MG63 (cell line): ENCODE measurements at places on chromosomes 7 and 10.

GRCh38 chr10:105840288-105840770 is 1199.2 kb downstream of the SORCS3 start:
- DNase-seq, result no peak

DNA sequence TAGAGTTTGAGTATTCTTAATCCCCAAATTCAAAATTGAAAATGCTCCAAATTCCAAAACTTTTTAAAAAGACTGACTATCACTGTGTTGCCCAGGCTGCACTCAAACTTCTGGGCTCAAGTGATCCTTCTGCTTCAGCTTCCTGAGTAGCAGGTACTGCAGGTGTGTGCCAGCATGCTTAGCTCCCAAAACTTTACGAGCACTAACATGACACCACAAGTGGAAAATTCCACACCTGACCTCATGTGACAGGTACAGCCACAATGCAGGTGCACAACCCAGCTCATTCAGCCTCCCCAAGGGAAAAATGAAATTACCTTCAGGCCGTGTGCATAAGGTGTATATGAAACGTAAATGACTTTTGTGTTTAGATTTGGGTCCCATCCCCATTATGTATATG is 16.5 kb downstream of the CDC123 start:
- no peak for DNase-seq

DNA sequence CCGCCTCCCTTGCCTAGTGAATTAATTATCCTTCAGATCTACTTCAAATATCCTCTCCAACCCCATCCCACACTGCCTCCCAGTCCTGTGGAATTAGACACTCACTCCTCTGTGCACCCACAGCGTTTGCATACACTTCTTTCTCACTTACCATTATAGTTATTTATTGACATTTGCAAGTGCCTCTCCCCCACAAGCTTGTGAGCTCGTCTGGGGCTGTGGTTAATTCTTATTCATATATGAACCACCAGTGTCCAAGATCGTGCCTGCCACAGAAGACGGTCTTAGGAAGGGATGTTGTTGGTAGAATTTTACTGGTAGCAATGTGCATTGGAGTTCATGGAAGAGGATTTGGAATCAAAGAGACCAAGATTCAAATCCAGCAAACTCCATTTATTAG is 68.1 kb upstream of the AOAH start:
- DNase-seq, result no peak

- peak; percentile 0 for DNase-seq
Observed at GRCh38 chr10:49631975-49632374, 18.1 kb downstream of the CHAT start.

DNA sequence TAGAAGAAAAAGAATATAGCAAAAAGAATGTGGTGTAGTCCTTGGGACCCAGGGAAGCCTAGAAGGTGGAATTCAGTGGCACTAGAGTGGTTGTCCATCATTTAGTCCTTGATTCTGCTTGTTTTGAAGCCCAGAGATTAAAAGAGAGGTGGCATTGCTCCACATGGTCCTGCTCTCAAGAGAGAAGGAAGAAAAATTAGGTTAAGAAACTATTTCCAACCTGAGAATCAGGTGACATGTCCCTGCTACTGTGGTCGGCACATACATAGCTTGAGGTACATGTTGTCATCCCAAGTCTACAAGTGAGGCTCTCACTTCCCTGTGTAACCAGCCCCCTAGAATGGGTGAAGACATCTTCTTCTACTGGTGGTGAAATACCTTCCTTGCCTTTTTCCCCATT is at the start of gene OR9A2:
Gene OR9A2, minus strand, starts transcription at position 101 of the 400 bp plus-strand sequence. Its CDS starts 0 bp downstream, at position 101.
- DNase-seq, result no peak

GRCh38 chr10:90481326-90481923 is 376.4 kb downstream of the HTR7 start:
- no peak for DNase-seq
